ENCODE measurements at places on chromosomes 5 and 9.

DNA sequence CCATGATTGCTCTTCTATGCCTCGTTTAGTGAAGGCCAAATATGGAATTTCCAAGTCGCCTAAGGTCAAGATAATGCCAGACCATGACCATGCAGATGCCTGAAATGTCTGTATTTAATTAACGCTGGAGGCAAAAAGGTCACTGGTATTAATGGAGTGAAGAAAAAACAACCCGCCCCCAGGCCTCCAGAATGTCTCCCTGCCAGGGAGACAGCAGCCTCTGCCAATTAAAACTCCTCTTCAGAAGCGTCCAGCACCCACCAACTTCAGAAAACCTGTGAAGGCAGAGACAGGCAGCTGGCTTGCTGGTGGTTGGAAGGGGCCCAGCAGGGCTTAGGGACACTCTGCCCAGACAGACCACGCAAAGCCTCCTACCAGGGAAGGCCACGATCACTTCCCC lies 94.4 kb downstream of the VAV2 start:
- DNase-seq = no peak

DNA sequence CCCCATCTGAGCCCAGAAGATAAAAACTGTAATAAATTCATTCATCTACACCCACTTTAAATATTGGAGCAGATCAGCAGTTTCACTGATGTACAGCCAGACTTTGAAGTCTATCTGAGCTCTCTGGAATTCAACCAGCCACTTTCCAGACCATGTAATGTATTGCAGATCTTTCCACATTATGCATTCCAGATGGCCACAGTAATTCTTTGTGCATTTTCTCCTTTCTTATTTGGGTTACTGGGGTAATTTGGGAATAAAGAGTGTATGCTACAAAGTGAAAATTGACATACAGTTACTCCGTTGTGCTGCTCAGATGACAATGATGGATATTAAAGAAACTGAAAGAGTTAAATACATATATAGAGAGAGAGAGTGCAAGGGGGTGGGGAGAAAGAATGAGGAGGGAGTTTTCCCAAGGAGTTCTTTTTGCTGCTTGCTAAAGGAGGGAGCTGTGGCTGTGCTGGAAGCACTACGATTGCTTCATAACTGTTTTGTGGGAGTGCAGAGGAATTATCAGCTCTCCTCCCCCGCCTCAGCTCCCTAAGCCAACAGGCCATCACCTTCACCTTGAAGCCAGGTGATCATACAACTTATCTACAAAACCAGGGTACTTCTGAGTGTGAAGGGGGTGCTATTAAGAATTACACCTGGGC lies 152.8 kb downstream of the GAS1 start:
- DNase-seq = no peak

DNA sequence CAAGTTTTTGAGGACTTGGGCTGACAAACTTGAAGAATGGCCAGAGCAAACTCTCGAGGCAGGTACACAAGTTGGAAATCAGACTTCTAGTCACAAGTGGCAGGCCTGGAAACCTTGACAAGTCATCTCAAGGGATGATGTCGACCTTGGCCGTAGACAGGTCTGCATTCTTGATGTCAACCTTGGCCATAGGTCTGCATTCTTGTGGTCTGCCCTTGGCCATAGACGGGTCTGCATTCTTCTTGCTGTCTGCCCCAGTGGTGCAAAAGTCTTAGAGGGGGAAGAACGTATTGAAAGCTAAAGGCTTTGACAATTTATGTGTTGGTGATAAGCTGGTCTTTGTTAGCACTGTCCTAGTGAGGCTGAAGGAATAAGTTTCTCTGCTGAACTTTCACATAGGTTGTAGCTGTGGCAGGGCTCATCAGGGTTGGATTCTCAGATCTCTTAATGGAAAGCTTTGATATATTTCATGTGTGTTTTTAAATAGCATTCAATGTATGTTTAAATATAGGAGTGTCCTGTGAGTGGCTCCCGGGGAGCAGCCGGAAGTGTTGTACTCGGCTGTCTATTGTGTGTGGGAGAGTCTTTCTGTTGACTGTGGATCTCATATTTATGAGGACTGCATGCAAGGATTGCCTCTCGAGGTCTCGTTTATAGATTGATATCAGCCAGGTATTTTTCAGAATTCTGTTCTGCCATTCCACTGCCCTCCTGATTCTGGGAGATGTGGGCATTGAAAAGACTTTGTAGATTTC lies 27.0 kb downstream of the SUB1 start:
- DNase-seq = no peak

DNA sequence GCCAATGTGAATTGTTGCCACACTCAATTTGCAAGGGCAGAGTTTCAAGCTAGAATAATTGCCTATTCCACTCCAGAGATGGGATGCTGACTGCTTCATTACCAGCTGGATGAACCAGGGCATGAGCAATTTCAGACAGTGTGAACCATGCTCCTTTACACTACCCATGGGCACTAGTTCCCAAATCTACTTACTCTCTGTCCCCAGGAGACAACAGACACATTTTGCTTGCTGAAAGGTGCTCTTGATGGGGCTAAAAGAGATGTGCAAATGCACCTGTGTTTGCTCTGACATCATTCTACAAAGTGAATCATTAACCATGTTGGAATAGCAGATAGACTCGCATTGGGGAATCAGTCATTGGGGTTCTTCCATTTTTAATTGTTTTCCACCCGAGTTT lies 522.3 kb upstream of the NUDT12 start:
- no peak for DNase-seq

GRCh38 chr5:141664733-141665461 lies 13.7 kb upstream of the FCHSD1 start:
- DNase-seq = peak; percentile 64

- DNase-seq = no peak
Measured at GRCh38 chr9:116154976-116155697, 1.5 kb downstream of the PAPPA start.

DNA sequence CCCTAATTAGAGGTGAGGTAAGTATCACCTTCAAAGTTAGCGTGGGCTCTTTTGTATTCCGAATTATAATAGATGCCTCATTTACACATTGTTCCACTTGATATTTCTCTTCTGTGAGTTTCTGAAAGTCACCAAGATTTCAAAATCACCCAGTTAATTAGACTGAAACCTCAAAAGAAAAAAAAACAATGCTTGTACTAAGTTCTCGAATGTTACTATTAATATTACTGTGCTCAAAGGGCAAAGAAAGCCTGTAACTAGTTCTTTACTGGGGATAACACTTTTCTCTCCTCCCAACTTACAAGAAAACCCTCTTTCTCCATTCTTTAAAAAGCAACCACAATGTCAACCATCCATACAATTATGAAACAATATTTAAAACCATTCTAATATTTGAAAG lies 98.5 kb downstream of the STRBP start:
- DNase-seq = no peak

DNA sequence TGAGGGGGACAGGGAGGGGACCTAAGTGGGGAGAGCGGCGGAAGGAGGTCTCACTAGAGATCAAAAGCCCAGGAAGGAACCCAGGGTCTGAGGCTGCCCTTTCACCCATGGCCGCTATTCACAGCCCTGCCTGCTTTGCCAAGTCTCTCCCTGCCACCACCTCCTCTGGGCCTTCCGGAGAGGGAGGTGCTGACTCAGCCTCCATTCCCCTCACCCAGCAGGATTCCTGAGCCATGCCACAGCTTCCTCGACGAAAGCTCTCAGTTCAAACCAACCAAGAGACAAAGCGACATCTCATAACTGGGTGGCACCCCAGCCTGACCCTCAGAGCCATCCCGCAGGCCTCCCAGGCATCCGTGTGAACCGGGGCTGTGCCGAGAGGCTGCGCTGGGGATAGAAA lies 36.7 kb downstream of the PAX5 start:
- no peak for DNase-seq

GRCh38 chr5:124652514-124652819 lies 94.0 kb downstream of the ZNF608 start:
- no peak for DNase-seq

- no peak for DNase-seq
Measured at GRCh38 chr5:139638736-139639618, 9.2 kb upstream of the CXXC5 start.

- DNase-seq = no peak
Measured at GRCh38 chr5:175692235-175692995, 34.5 kb downstream of the HRH2 start.

- DNase-seq = no peak
Measured at GRCh38 chr9:75242426-75242825, 154.1 kb downstream of the OSTF1 start.

GRCh38 chr5:167578977-167579692 lies 712.3 kb upstream of the WWC1 start:
- DNase-seq = no peak

DNA sequence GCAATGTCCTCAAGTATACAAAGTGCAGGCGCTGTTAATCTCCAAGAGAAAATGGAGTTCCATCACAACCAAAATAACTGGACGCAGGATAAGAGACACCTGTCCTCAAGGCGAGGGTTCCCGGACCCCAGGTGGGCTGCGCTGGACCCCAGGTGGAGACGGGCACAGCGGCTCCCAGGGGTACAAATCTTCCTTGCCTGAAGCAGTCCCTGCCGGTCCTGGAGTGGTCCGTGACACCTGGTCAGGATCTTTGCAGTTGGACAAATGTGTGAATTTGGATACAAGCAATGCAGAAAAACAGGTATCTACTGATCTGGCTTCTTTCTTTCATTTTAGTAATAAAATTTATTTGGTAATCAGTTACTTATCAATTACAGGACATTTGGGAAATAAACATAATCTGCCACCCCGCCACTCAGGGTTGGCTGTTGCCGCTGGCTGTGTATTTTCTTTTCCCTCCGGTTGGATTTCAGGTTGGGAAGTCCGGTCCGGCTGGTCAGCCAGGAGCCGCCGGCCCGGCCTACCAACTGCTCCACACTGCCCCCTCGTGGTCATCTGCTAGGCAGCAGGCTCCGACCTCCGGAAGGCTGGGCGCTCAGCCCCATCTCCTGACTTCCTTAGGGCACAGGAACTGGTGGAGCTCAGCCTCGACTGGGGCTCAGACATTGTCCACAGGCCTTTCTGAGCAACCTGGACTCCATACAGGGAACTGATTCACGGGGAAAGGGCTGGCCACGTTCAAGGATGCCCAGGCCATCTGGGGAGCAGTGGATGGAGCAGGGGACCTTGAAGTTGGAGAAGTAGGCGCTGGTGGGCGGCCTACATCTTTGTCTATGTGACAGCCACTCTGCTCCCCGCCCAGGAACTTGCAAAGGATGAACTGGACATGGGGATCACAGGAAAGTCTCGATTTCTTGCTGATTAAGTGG lies 43.4 kb downstream of the NXNL2 start:
- peak; percentile 44 for DNase-seq

- DNase-seq = no peak
Measured at GRCh38 chr5:63230754-63231153, 652.1 kb downstream of the LRRC70 start.

GRCh38 chr9:2479056-2479565 lies 142.5 kb upstream of the VLDLR start:
- DNase-seq = no peak

- no peak for DNase-seq
Measured at GRCh38 chr5:99607124-99607523, 678.3 kb upstream of the CHD1 start.

DNA sequence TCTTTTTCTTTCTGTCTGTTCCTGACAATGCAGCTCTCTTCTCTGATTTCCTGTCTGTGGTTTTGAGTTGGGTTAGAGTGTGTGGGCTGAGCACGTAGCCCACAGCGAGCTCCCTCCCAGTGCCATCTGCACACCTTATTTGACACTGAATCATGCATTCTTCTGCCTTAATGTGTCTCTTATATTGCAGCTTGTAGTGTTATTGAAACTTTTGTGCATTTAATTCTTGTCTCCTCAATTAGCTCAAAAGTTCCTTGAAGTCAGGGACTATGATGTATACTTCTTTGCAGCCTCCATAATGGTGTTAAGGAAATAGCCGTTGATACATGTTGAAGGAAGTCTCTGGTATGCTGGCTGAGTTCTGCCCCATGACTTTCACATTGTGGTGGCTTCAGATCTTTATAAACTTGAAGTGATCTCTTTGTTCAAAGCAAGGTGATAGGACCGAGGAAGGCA lies 576.2 kb upstream of the CLINT1 start:
- DNase-seq = no peak

GRCh38 chr5:24353611-24354010 lies 291.2 kb downstream of the CDH10 start:
- no peak for DNase-seq

- no peak for DNase-seq
Measured at GRCh38 chr9:84285381-84285780, 55.2 kb downstream of the SLC28A3 start.

GRCh38 chr9:106830527-106831150 lies 32.3 kb upstream of the ZNF462 start:
- DNase-seq = no peak

- DNase-seq = no peak
Measured at GRCh38 chr5:66596636-66597182, 516 bp downstream of the MAST4 start.

GRCh38 chr5:20023686-20024180 lies 35.7 kb upstream of the CDH18 start:
- DNase-seq = no peak

DNA sequence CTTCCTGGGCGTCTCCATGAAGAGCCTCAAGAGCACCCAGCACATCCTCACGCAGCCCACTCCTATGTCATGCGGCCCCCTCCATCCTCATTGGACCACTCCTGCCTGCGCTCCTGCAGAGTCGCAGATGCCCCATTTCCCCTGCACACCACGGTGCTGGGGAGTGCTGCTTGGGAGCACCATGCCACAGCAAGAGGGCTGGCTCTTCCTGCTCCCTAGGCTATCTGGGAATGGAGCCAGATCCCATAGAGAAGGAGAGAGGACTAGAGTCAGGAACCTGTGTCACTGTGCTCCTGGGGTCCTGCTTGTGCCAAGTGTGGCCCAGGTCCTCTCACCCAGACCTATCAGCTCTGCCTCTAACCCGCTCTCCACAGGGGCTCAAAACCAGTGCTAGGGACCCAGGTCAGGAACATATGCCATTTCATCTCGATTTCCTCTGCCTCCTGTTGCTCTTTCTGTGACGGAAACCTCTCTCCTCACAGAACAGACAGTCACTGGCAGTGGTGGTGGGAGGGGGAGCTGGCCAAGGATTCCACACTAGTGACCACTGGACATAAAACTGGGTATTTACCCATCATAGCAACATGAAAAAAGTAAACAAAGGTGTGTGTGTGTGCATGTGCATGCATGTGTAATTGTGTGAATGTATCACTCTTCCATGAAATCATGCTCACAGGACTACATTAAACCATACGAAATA lies 178.4 kb downstream of the TTLL11 start:
- no peak for DNase-seq

DNA sequence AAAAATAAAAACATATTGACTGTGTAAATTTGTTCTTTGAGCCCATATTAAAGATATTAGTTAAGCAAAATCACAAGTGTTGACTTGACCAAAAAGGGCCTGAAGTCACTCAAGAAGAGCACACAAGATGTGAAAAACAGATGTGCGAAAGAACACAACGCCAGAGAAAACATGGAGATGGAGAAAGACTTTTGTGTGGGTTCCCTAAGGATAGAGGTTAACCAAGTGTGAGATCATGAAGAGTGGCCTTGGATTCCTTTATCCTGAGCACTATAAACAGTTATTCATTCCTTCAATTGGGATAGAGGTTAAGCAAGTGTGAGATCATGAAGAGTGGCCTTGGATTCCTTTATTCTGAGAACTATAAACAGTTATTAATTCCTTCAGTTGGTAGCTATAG lies 361.8 kb downstream of the CDH18 start:
- no peak for DNase-seq
